ENCODE measurements at places on chromosomes 4 and X.

- DNase-seq = no peak
Measured at GRCh38 chr4:74308215-74308614, at the start of gene EPGN. Gene EPGN (plus strand): TSS chr4:74308470. CDS start chr4:74308534, 64 bp downstream.

DNA sequence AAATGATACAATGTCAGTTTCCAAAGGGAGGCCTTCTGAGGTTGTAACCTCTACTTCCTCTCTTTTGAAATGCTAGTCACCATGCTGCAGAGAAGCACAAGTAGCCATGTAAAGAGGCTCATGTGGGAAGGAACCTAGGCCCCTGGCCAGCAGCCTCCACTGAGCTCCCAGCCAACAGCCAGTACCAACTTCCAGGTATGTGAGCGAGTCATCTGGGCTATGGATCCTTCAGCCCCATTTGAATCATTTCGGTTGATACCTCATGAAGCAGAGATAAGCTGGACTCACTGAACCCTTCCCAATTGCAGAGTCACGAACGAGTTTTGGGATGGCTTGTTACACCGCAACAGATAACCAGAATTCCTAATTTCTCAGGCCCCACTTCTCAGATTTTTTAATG, 187.0 kb upstream of the LDB2 start:
- no peak for DNase-seq

GRCh38 chrX:72131317-72132294, at the start of gene RTL5:
Gene RTL5 (minus strand): TSS chrX:72131915.
- peak; percentile 85 for DNase-seq

- DNase-seq = no peak
Measured at GRCh38 chrX:30196322-30196721, 19.0 kb upstream of the MAGEB2 start.

GRCh38 chrX:148499638-148500422, 587 bp upstream of the AFF2 start:
- DNase-seq = no peak

DNA sequence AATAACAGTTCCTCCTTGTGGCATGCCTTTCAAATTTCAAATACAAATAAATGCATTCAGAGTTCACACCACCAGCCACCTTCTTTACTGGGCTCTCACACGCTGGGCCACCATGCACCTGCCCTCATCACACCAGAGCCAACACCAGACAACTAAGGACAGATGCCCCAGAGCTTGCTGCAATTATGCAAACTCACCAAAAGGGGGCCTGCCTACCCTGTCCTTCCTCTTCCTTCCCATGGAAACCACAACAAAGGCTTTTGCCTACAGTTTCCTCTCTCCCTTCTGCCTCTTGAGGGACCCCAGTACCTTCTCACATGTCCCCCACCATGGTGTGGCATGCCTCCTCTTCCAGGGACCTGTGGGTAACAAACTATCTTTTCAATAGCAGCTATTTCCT, 1333.9 kb upstream of the TENM3 start:
- DNase-seq = no peak

- no peak for DNase-seq
Measured at GRCh38 chr4:109622626-109623025, 62.6 kb downstream of the MCUB start.

GRCh38 chr4:2064276-2064991, 5.3 kb downstream of the NAT8L start:
- DNase-seq = no peak

GRCh38 chrX:101108284-101108683, 10.3 kb downstream of the CENPI start:
- no peak for DNase-seq

DNA sequence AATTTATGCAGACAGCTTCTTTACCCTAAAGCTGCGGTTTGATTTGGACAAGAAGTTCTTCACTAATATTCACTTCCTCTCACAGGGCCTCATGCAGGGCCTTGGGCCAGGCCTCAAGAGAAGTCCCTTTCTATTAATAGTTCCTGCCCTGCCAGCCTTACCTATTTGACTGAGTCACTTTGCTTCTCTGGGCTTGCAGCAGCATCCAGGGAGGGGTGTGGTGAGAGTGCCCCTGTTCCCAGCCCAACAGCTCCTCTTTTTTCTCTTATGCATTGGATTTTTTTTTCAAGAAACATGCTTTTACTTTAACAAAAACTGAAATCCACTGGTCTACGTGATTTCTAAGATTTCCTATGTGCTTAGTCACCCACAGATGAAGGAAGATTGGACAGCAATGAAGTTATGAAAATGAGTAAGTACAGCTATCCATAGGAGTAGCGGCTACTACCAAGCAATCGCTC, 26.7 kb downstream of the FAM156B start:
- DNase-seq = no peak

DNA sequence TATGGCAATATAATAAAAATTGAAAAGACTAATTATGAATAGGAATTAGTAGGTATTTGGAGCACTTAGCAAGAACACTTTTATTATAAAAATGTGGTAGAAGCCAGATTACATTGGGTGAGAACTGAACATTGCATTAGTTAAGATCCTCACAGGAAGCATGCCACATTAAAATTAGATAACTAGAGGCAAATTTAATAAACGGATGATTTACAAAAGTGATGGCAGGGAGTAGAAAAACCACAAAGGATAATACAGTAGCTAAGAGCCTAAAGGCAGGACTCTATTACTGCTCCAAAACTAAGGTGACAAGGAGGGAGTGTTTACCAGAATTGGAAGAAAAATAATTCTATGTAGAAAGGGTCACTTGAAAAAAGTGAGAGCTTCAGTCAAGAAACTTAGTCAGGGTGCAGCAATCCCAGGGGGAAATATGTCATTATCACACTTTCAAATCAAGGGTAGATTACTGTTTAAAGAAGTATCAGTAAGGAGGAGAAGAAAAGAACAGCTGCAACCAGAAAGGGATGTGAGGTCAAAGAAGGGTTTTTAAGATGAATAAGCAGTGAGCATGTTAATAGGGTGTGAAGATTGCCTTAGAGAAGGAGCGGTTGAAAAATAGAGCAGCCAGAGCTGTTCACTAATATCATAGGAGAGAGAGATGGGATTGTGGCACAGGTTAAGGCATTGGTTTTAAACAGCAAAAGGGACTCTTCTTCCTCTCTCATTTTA, 84.6 kb downstream of the NDST4 start:
- no peak for DNase-seq

- peak; percentile 51 for DNase-seq
Measured at GRCh38 chr4:53943345-53944085, 120.9 kb downstream of the CHIC2 start.

DNA sequence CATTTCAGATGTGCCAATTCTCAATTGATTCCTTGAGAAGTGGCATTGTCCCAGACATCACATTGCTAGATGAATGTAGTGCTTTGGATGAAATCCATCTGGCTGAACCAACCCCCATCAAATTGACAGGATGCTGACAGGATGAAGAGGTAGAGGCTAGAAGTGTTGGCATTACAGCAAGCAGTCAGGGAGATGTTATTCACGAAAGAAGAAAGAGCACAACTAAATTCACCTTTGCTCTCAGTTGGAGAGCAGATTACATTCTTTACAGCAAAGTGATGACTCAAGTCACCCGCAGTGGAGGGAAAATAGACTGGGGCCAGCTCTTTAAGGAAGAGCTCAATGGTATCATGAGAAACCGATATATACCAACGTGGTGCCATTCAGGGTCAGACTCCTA, 259.6 kb downstream of the C4orf33 start:
- DNase-seq = no peak

DNA sequence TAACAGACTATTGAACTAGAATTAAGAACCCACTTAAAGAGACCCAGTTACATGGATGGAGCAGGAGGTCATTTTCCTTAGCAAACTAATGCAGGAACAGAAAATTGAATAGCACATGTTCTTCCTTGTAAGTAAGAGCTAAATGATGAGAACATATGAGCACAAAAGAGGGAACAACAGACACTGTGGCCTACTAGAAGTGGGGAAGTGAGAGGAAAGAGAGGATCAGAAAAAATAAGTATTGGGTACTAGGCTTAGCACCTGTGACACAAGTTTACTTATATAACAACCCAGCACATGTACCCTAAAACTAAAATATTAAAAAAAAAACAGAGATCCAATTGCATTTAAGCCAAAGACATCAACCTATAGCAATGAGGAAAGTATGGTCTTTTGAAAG, 26.2 kb downstream of the ARAP2 start:
- DNase-seq = no peak

GRCh38 chr4:62814510-62815047, 1594.7 kb downstream of the TECRL start:
- DNase-seq = no peak

DNA sequence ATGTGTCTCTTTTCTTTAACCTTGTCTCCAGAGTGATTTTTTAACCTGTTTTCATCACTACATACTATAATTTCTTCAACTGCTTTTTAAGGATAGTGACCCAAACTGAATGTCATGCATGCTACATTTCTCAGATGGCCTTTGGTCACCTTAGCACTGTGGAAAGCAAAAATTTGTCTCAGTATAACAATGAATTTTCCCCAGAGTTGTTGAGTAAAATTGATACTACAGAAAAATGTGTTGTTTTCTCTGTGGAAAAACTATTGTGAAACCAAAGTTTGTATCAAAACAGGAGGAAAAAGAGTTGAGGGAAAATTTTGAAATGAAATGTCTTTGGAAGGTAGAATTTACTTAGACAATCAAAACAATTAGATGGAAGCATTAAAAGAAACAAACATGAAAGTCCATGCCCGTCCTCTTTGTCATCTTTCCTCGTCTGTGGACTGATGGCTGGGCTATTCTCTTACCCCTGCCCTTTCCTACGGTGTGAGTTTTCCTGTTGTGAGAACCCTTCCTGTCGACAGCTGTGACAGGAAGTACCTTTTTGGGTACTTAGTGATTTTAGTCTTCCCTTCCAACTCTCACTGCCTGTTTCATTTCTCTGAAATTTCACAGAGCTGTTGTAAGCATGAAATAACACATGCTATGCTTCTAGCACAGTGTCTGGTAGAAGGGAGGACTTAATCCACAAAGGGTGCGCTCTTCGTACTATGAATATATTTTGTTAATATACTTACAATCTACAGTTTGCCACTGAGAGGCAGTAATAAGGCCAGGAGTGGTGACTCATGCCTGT, 50.8 kb downstream of the LRP2BP start:
- DNase-seq = no peak

- no peak for DNase-seq
Measured at GRCh38 chrX:76971393-76972376, 475.5 kb upstream of the FGF16 start.

- DNase-seq = no peak
Measured at GRCh38 chr4:145347684-145348083, 134.0 kb upstream of the SMAD1 start.

DNA sequence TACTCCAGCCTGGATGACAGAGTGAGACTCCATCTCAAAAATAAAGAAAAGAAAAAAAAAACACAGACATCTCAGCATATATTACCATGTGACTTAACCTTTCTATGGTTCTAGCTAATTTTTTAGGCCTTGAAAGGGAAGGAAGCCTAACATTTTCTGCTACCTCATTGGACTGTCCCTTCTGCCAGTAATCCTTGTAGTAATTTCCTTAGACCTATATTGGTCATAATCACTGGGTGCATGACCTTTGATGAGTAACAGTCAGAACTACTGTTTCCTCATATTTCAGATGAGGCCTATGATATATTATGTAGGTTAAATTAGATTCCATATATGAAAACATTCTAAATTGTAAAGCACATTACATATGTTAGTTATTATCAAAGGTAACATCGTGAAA, 9.6 kb downstream of the XIAP start:
- DNase-seq = no peak

DNA sequence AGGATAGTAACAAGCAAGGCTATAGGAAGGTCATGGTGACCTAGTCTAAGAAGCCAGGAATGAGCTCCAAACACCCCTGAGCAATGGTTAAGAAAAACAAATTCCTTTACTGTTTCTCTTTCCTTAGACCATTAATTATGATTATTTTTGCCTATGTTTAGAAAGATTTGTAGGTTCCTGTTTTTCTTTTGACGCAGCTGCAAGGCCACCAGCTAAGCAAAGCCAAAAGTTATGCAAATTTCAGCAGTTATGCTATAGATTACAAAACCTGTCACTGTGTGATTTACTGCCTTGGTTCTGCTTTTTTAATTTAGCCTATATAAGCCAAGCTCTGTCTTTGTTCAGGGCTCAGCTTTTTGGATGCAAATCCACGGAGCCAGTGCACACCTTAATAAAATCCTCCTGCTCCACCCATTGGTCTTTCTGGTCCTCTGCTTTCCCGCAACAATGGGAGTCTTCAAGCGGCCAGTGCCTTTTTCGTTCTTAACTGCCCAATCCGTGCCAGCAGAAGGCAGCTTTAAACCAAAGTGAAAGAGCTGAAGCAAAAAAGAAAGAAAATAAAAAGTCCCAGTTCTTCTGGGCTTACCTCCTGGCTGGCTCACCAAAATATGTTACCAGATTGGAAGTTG, 1.4 kb upstream of the CEP135 start:
- no peak for DNase-seq

- no peak for DNase-seq
Measured at GRCh38 chr4:144868309-144868708, 222.4 kb downstream of the HHIP start.

DNA sequence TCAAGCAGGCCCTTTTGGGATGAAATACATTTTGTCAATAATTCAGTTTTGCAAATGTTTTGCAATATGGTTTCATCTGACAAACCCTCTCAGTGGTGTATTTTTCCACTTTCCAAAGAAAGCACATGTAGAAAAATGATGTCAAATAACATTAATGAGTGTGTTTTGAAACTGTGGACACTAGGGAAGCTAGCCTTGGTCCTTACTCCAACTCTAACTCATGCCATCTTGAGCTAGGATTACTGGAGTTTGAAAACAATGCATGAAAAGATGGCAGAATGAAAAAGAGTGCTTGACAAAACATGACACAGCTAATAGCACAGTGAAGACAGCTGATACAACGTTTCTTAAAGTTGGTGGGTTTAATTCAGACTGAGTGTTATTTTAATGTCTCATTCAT, 41.4 kb downstream of the HAND2 start:
- DNase-seq = no peak

GRCh38 chr4:39636531-39637184, 2.0 kb downstream of the SMIM14 start:
- DNase-seq = no peak

- DNase-seq = no peak
Measured at GRCh38 chrX:44071847-44072551, 98.8 kb upstream of the NDP start.

DNA sequence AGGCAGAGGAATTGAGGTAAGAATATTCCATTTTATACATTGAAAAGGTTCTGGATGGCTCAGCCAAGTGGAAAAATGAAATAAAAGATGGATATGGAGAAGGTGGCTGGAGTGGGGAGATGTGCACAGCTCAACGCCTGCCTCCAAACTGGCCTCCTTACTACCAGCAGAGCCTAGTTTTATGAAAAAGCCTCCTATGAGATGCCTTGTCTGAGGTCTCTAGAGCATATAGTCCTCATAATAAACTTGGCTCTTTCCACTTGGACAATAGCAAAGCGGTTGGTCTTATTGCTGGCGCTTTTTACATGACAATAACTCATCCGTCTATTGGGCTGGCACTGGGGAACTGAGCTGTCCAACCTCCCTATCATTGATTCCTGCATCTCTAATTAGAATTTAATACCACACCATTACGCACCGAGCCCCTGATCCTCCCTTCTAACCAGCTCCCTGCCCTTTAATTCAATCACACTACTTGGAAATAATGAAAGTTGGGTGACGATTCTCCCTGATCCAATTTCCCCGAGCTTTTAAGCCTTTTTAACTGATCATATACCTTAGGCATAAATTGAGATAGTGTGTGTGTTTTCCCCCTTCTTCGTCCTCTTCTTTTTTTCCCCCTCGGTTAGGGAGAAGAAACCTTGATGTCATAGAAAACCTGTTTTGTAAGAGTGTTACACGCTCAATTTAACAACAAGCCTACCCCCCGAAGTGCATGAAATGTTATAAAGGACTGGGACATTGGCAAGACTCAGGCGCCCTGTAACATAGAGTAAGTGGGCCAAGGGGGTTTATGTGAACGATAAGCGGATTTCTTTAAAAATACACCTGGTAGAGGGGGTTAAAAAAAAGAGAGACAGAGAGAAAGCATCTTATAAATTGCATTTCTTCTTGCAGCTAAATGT, at the start of gene PHOX2B:
PHOX2B (minus strand) TSS at position 155 of the 905 bp plus-strand sequence; CDS start at position 40, 115 bp downstream.
- DNase-seq = no peak
